Activated naive CD8-positive, alpha-beta T cell treated with anti-CD3 and anti-CD28 coated beads for 36 hours (primary cell): ENCODE measurements at places on chromosomes 1 and 21.
A peak's percentile ranks its signal among the peaks of the same experiment; 100 is the strongest.

- no peak overlapping the region for H3K4me3 ChIP-seq
- H3K27me3 ChIP-seq: no peaks in the 10 kb centered on the region
- H3K4me1 ChIP-seq: peaks cover 52% of the 10 kb centered on the region
- DNase-seq: peak; percentile 41
- H3K27ac ChIP-seq: no peak overlapping the region
These were observed 18.4 kb upstream of the LY9 start for GRCh38 chr1:160777486-160778089.

DNA sequence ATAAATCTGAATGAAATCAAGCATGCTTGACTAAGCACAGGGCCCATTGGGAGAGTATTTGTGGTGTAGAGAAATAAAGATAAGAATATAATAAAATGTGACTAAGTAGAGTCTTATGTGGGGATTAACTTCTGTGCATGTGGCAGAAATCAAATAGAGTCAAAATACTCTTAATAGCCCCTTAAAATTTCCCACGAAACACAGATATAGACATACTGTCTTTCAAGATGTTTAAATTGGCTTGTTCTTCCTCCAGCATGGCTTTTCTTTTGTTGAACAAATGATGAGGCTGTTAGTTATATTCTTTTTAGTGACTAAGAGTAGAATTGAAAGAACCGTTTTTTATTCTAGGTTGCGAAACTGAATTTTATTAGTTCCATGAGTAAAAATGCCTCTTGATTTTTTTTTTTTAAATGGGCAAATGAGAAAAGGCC lies 112.3 kb downstream of the RPS6KC1 start:
- H3K4me3 ChIP-seq: no peak overlapping the region
- no peak for DNase-seq
- H3K27me3 ChIP-seq: no peaks in the 10 kb centered on the region

DNA sequence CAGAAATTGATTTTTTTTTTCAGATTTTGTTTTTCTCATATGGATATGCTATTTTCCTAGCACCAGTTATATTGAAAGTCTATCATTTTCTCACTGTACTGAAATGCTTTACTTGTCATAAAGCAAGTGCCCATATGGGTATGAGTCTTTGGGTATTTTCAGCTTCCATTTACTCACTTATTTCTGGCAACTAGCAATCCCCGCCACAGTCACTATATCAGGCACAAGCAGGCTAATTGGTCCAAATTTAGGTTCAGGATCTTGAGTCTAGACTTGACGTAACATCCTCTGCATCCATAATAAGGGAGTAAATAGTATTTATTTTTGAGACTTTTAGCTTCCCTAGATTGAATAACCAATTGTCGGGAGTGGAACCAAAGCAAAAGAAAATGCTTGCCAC lies 2.1 kb downstream of the OR10X1 start:
- no peaks in the 10 kb centered on the region for H3K4me1 ChIP-seq
- DNase-seq: no peak
- no peaks in the 10 kb centered on the region for H3K36me3 ChIP-seq

GRCh38 chr1:239677362-239677761 lies 291.0 kb downstream of the CHRM3 start:
- no peaks in the 10 kb centered on the region for H3K36me3 ChIP-seq
- H3K27me3 ChIP-seq: no peaks in the 10 kb centered on the region
- no peak for DNase-seq
- no peak overlapping the region for H3K4me3 ChIP-seq
- H3K4me1 ChIP-seq: no peaks in the 10 kb centered on the region
- no peak overlapping the region for H3K27ac ChIP-seq

GRCh38 chr21:45041351-45041805 lies 33.0 kb upstream of the ADARB1 start:
- H3K27me3 ChIP-seq: peaks cover 4% of the 10 kb centered on the region
- no peak overlapping the region for H3K4me3 ChIP-seq
- no peaks in the 10 kb centered on the region for H3K36me3 ChIP-seq
- H3K4me1 ChIP-seq: no peaks in the 10 kb centered on the region
- no peak for DNase-seq

GRCh38 chr1:206714331-206715058 lies 29.8 kb downstream of the MAPKAPK2 start:
- H3K36me3 ChIP-seq: peaks cover 11% of the 10 kb centered on the region
- no peaks in the 10 kb centered on the region for H3K27me3 ChIP-seq
- H3K4me3 ChIP-seq: no peak overlapping the region
- no peak for DNase-seq
- H3K4me1 ChIP-seq: peaks cover 66% of the 10 kb centered on the region

DNA sequence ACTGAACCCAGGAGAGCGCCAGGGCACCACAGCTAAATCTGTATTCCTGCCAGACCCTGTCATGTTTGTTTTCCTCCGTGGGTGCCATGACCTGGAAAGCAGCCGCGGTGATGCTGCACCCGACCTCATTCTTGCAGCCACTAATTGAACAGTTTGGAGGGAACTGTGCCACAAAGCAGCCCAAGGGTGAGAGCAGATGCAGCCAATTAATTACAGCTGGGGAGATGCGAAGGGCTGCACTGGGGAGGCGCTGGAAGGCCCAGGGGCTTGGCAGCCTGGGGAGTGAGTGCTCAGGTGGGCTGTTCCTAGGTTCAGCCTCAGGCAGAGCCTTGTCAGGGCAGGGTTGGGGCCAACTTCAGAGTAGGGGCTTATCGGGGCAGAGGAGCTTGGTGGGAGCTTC lies 158.4 kb upstream of the CD34 start:
- H3K27ac ChIP-seq: no peak overlapping the region
- no peaks in the 10 kb centered on the region for H3K27me3 ChIP-seq
- no peak for DNase-seq
- no peaks in the 10 kb centered on the region for H3K4me1 ChIP-seq
